Pancreas (tissue), 10 donors: ENCODE measurements at places on chromosomes 3 and 15. TPM values are rescaled to one million over a fixed set of nuclear protein-coding genes. Genes with fewer than 3 reads are reported as not detected.

THBS1 gene
- polyA plus RNA-seq: 16.7 TPM

NLGN1 gene
- polyA plus RNA-seq: 0.49 TPM

RNU5B-1 gene
- polyA plus RNA-seq: not detected

ADPRH gene
- 3.0 TPM for polyA plus RNA-seq

ULK3 gene
- 83.5 TPM for polyA plus RNA-seq

MESP2 gene
- not detected for polyA plus RNA-seq

SLC22A13 gene
- polyA plus RNA-seq: 0.23 TPM

DPPA4 gene
- polyA plus RNA-seq: not detected

SNTN gene
- not detected for polyA plus RNA-seq

PAQR5 gene
- polyA plus RNA-seq: 6.3 TPM

KIF7 gene
- polyA plus RNA-seq: 0.66 TPM

APOD gene
- 75.7 TPM for polyA plus RNA-seq

SLC22A14 gene
- polyA plus RNA-seq: 0.35 TPM

ADGRG7 gene
- polyA plus RNA-seq: not detected

MINAR1 gene
- polyA plus RNA-seq: 3.9 TPM

OSBPL10 gene
- polyA plus RNA-seq: 0.57 TPM

PDE8A gene
- polyA plus RNA-seq: 31.3 TPM

PIGB gene
- 13.1 TPM for polyA plus RNA-seq

C3orf20 gene
- 0.02 TPM for polyA plus RNA-seq

SERPINI1 gene
- polyA plus RNA-seq: 23.2 TPM

ALDH1L1 gene
- polyA plus RNA-seq: 44.0 TPM

KIF23 gene
- polyA plus RNA-seq: 2.0 TPM

SLC49A4 gene
- 9.3 TPM for polyA plus RNA-seq

GRK7 gene
- not detected for polyA plus RNA-seq

PPARG gene
- polyA plus RNA-seq: 1.9 TPM

LRRC3B gene
- not detected for polyA plus RNA-seq

PLSCR5 gene
- polyA plus RNA-seq: not detected

IFRD2 gene
- polyA plus RNA-seq: 101 TPM

TNFSF10 gene
- 16.4 TPM for polyA plus RNA-seq

HCLS1 gene
- 8.7 TPM for polyA plus RNA-seq

ZDHHC23 gene
- 3.8 TPM for polyA plus RNA-seq

STX19 gene
- polyA plus RNA-seq: 3.5 TPM

PPM1L gene
- 3.5 TPM for polyA plus RNA-seq

CRTAP gene
- 22.3 TPM for polyA plus RNA-seq

RTP4 gene
- 3.2 TPM for polyA plus RNA-seq

CHRM5 gene
- polyA plus RNA-seq: not detected

EIF2B5 gene
- polyA plus RNA-seq: 32.1 TPM

FGD5 gene
- 2.6 TPM for polyA plus RNA-seq

RTP1 gene
- not detected for polyA plus RNA-seq

UROC1 gene
- polyA plus RNA-seq: not detected

VIPR1 gene
- polyA plus RNA-seq: 10.6 TPM

GP9 gene
- polyA plus RNA-seq: 0.14 TPM

CPNE9 gene
- 0.85 TPM for polyA plus RNA-seq

ZNF501 gene
- 1.9 TPM for polyA plus RNA-seq

SMAD3 gene
- 13.5 TPM for polyA plus RNA-seq

SLC15A2 gene
- polyA plus RNA-seq: 2.8 TPM

PP2D1 gene
- polyA plus RNA-seq: not detected

LRRC49 gene
- 6.4 TPM for polyA plus RNA-seq

ARPP19 gene
- 30.0 TPM for polyA plus RNA-seq

NOX5 gene
- polyA plus RNA-seq: 0.26 TPM

HHATL gene
- 17.8 TPM for polyA plus RNA-seq

IGSF10 gene
- polyA plus RNA-seq: 0.28 TPM

CDC25A gene
- 0.30 TPM for polyA plus RNA-seq

SPRED1 gene
- polyA plus RNA-seq: 3.7 TPM

GOLGA6B gene
- polyA plus RNA-seq: not detected

PPP1R14D gene
- 2.6 TPM for polyA plus RNA-seq

CCR5 gene
- polyA plus RNA-seq: 0.16 TPM

FBXO40 gene
- polyA plus RNA-seq: not detected

IL17RC gene
- polyA plus RNA-seq: 51.6 TPM
